ENCODE measurements at places on chromosomes 5 and 9.

GRCh38 chr5:158899792-158900191, 199.9 kb downstream of the EBF1 start:
- DNase-seq: no peak

DNA sequence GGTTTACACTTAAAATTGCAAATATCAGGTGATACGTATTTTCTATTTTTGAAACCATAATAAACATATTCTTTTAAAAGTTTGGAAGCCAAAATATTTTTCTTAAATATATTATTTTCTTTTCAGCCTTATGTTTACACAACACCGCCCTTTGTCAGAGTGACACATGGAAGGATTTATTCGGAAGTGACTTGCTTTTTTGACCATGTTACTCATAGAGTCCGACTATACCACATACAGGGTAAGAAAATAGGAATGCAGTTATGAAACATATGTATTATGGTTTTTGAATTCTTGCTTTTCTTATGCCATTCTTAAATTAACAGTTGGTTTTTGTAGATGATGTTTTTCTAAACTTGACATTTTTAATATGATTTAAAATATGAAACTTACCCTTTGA, 133.9 kb downstream of the MAN2A1 start:
- DNase-seq: no peak

GRCh38 chr5:73998489-73998888, 372.5 kb downstream of the ARHGEF28 start:
- no peak for DNase-seq

GRCh38 chr5:141475625-141476131, at the start of gene PCDHGC3:
Gene PCDHGC3 (plus strand): TSS chr5:141475966. CDS start chr5:141476117, 151 bp downstream.
- no peak for DNase-seq

- no peak for DNase-seq
Measured at GRCh38 chr5:23419115-23419514, 88.3 kb upstream of the PRDM9 start.

DNA sequence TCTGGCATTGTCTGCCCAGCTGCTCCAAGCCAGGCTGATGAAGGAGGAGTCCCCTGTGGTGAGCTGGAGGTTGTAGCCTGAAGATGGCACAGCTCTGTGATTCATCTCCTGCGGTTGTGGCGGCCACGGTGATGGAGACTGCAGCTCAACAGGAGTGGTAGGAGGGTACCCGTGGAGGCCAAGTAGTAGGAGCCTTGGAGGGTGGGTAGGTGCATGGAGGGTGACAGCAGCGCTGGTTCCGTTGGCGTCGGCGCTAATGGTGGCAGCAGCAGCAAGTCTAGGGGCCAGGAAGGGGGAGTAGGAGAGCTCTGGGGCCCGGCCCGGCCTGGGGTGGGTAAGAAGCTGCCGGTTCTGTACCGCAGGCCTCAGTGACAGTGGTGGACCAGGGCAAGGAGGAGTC, 22.4 kb upstream of the TRIM52 start:
- DNase-seq: no peak

- no peak for DNase-seq
Measured at GRCh38 chr9:108224716-108225115, 631.1 kb downstream of the ACTL7B start.

DNA sequence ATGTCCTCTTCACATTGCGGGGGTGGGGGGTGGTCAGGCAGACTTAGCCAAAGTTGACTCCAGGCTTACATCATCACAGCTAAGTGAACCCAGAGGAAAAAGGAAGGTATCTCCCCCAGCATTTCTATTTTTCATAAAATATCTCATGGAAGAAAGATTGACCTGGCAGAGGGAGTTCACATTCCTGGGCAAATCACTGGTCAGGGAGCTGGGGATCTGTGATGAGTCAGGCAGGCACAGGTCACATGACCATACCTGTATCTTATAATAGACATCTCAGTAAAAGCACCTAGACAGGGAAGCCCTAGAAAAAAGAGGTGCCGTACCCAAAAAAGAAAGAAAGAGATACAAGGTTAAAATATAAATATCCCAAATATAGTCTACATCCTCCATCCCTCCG, 57.3 kb upstream of the WWC1 start:
- no peak for DNase-seq

DNA sequence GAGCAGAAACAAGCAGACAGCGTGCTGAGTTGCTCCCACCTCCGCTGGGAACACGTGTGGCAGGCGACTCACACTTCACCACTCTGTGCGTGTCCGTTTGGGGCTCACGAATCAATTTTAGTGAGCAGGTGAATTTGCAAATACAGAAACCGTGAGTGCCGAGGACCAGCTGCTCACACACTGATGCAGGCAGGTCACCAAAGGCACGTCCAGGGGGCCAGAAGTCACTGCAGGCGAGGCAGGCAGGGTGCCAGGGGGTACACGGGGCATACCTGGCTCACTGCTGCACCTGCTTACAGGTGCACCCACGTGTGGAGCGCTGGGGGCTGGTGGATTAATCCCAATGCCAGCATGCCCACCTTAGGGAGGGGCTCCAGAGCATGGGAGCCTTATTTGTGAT, 68.8 kb downstream of the ZNF354C start:
- no peak for DNase-seq

- DNase-seq: no peak
Measured at GRCh38 chr5:15501091-15501791, 1.3 kb downstream of the FBXL7 start.

DNA sequence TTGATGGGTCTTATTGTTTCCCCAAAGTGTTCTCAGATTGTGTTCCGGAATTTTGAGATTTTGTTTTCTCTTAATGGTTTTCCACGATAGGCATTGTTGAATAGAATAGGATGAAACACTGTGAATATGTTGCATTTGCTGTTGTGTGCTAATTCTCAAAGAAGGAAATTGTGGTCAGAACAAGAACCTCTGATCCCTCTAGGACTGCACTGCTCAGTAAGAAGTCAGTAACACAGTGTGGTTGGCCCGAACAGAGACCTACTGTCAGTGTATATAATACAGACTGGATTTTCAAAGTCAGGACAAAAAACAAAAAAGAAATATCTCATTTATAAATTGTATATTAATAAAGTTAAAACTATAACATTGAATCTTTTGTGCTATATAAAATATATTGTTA, 494.8 kb downstream of the MAT2B start:
- no peak for DNase-seq

GRCh38 chr9:20314981-20315380, 307.3 kb downstream of the MLLT3 start:
- no peak for DNase-seq

- no peak for DNase-seq
Measured at GRCh38 chr5:126610616-126611015, 9.9 kb downstream of the PHAX start.

GRCh38 chr9:98092613-98092931, 26.4 kb downstream of the TRIM14 start:
- DNase-seq: no peak

DNA sequence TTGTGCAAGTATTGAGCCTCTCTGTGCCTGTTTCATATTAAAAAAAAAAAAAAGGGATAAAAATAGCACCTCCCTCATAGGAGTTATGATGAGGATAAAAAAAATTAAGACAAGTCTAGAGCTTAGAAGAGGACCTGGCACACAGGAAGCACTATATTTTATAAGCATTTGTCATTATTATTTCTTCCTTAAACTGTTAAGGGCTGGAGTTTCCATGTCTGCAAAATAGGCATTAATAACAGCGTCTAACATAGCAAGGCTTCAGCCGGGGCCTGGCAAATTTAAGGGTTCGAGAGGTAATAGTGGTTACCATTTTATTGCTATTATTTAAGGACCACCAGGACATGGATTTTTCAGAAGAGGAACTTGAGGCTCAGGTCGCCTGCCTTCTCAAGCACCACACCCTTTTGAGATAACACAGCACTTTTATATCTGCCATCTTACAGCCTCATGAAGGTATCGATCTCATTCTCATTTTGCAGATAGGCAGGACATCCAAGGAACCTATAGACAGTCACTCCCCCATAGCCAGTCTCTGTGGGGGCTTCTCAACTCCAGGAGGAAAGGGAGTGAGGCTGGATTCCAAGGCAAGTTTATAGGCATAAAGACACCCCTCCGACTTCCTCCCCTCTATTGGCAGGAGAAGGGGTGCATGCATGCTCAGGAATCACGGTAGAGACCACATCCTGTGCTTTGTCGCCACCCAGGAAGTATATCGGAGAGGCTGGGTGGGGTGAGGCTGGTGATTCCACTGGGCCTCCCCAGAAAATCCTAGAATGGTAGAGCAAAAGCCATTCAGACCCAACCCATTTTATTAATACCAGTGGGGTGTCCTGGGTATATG, 2.4 kb downstream of the ANXA6 start:
- DNase-seq: peak; percentile 57

DNA sequence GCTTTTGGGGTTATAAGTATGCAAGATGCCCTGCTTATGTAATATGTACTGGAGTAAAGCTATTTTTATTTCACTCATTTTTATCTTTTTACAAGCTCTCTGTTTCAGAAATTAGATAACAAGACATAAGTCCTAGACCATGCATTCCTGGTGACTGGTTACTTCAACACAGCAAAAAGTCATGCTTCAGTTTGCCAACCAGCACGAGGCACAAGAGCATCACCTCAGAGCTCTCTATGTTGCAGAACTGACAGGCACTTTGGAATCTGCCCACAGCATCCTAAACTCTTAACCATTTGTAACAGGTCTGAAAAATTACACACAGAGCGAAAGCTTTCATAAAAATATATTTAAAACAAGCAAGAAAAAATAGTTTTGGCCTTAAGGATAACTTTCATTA, 112.8 kb downstream of the MARCHF11 start:
- no peak for DNase-seq

- no peak for DNase-seq
Measured at GRCh38 chr5:139293202-139293506, 386 bp upstream of the MATR3 start.

DNA sequence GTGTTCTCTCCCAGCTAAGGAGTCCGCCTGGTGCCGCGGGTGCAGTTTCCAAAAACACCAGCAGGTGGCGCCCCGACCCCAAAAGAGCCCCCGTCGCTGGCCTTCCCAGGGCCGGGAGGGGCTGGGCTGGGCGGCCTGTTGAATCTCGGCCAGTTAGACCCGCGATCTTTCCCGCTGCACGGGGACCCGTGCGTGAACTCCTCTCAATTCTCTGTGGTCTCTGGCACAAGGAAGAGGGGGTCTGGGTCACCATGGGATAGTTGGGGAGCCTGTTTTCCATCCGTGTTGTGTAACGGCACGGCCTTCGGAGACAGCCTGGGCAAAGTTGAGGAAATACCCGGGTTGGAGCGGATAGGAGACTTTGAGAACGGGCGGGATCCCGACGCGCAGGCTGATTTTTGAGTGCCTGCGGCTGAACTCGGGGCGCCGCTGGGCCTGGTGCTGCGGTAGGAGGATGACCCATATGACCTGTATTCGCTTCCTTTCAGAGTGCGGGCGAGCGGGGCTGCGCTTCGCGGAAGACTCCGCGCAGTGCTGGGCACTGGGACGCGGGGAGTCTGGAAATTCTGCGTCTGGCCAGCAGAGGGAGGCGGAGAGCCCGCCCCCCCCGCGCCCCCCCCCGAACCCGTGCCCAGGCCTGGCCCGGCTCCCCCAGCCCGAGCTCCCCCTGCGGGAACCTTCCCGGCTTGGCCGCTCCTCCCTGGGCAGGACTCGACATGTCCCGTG, 7.9 kb upstream of the PSD2 start:
- peak; percentile 43 for DNase-seq

DNA sequence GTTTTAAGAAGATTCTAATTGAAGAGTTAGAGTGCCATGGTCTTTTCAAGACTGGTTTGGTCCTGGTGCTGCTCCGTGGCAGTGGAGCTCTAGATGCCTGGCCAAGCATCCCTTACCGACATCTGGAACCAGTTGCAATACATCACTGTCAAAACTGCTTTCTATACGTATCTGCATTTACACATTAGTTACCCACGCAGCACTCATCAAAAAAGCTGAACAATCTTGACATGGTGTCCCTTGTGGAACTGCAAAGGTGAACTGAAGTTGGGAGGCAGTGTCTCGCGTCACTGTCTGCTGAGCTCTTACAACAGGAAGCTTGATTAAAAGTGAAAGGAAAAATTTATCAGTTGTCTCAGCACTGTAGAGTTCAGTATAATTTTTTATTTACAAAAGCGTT, 82.6 kb downstream of the PBX3 start:
- peak; percentile 27 for DNase-seq

- DNase-seq: no peak
Measured at GRCh38 chr9:89768650-89769071, 163.8 kb downstream of the GADD45G start.

DNA sequence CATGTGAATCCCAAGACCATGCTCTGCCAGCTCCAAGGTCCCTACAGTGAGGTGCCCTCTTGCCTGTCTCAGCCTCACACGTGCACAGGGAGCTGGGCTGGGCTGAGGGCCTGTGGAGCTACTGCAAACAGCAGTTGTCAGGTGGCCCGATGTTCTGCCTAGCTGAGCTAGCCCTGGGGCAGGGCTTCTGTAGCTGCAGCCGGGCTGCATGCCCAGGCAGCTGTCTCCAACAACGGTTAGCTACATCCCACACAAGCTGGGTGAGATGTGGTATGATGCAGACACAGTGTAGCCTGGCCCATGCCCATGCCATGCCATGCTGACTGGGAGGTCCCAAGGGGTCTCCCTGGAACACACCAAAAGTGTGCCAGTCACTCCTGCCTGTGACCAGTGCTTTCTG, 62.0 kb downstream of the MACROH2A1 start:
- DNase-seq: no peak

DNA sequence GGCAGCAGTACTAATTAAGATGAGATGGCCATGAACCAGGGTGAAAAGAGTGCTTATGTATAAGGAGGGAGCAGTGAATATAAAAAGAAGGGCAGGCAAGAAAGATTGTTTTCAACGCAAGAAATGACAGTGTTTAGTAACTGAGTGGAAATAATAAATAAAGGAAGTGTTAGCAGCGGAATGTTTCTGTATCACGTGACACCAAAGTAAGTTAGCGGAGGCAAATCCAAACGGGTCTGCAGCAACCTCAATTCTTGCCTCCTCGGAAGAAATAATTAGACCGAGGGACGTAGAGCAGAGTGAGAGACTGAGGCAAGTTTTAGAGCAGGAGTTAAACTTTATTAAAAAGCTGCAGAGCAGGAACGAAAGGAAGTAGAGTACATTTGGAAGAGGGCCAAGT, 15.4 kb upstream of the GAS1 start:
- no peak for DNase-seq

DNA sequence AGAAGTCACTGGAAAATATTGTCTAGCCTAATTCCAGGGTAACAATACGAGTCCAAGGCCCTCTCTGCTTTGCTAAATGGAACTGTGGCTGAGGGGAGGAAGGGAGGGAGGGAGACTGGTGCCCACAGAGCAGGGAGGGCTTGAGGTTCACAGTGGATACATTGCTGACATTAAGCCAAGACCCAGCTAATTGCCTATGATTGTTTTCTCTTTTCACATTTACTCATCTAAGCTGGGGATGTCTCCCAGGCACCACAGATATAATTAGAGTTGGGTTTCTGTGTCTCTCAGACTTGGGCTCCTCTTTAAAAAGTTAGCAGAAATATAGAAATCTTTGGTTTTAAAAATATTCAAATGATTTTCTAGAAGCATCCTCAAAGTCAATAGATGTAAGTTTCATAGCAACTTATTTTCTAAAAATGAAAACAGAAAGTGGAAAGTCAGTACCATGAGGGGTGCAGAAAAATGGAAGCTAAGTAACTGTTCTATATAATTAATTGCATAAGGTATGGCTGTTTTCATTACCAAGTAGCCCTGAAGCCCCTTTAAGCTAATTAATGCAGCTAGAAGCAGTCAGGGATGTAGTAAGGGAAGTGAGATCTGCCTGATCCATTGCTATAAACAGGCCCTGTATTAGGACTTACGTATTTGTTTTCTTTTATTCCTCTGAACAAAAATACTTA, 259.8 kb downstream of the NDUFS4 start:
- DNase-seq: no peak

GRCh38 chr5:41778410-41778809, 91.8 kb downstream of the OXCT1 start:
- no peak for DNase-seq

- no peak for DNase-seq
Measured at GRCh38 chr9:22308177-22308576, 138.4 kb upstream of the DMRTA1 start.
